Eye (tissue), 1 donor: ENCODE measurements at places on chromosomes 6 and 20.

DNA sequence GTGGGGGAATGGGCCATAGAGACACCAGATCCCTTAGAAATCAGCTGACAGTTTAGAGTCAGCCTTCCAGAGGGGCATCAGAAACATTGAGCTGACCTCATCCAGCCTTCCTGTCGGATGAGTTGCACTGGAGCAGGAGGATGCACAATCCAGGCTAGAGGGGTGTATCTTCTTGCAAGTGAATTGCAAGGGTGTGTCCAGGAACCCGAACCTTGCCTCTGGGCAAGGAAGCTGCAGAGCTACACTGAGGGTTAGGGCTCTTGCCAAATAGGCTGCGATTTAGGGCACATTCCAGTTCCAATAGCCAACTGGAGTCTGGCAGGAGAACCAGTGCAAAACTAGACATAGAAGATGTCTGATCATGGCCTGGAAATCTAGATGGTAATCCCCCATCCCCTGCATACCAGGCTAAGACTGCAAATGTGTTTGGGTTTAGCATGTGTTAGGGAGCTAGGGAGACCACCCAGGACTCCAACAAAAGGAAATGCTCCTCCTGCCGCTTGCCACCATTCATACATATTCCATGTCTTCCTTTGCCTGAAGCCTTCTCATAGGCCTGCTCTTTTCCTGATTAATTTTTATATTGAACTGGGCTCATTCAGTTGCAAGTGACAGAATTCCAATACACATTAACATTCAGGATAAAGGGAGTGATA is 6.3 kb upstream of the UTRN start:
- DNase-seq = no peak

DNA sequence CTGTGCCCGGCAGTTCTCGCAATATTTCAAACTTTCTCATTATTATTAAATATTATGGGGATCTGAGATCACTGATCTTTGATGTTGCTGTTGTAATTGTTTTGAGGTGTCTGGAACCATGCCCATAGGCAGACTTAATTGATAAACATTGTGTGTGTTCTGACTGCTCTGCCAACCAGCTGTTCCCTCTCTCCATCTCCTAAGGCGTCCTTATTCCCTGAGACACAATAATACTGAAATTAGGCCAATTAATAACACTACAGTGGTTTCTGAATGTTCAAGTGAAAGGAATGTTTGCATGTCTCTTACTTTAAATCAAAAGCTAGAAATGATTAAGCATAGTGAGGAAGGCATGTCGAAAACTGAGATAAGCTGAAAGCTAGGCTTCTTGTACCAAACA is 7.6 kb downstream of the MAPK14 start:
- DNase-seq = peak; percentile 67

DNA sequence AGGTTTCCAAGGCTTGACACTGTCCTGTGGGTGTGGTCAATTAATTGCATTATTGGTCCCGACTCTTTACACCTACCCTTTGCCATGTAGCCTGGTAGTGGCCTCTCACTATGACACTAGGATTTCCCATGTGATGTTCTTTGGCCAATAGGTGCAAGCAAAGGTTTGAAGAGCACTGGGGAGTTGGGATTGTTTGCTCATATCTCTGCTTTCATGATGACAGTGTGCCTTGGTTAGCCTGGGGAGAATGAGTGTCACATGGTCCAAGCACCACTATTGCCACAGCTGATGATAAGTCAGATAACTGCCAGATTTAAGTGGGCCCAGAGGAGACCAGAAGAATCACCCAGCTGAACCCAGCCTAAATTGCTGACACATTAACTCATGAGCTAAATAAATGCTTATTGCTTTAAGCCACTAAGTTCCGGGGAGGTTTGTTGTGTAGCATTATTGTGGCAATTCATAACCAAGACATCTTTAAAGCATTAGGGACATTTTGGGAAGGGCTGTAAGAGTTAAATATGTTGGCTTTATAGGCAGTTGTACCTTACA is 17.2 kb upstream of the SCP2D1 start:
- no peak for DNase-seq

DNA sequence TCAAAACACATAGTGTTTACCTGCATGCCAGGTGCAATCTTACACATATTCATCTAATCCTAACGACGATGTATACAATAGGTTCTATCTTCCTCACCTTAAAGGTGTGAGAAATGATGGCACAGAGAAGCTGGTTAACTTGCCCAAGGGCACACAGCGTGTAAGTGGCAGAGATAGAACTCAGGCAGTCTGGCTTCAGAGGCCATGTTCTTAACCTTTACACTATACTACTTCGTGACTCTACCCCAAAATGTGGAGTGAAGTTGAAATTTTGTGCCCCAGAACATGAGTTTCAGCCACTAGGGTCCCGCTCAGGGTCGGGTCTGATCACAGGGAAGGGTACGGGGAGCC is 584 bp downstream of the VPS52 start:
- DNase-seq = no peak

DNA sequence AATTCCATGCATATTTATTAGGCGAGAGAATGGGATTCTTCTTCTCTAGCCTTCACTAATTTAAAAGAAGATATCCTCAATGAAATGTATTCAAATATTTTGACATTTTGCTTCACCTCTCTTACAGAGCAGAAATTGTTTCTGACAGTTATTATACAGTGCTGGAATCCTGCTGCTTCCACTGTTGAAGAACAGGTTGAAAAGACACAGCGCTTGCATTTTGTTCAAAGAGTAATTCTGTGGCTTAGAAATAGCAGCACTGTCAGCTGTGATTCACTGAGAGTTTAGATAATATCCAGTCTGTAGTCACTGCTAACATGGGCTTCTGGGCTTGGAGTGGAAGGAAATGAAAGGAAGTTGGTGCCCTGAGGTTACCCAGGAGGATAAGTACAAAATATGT is 117.1 kb upstream of the FBXL4 start:
- no peak for DNase-seq

GRCh38 chr6:21666201-21666691 is 72.7 kb downstream of the SOX4 start:
- DNase-seq = peak; percentile 81

DNA sequence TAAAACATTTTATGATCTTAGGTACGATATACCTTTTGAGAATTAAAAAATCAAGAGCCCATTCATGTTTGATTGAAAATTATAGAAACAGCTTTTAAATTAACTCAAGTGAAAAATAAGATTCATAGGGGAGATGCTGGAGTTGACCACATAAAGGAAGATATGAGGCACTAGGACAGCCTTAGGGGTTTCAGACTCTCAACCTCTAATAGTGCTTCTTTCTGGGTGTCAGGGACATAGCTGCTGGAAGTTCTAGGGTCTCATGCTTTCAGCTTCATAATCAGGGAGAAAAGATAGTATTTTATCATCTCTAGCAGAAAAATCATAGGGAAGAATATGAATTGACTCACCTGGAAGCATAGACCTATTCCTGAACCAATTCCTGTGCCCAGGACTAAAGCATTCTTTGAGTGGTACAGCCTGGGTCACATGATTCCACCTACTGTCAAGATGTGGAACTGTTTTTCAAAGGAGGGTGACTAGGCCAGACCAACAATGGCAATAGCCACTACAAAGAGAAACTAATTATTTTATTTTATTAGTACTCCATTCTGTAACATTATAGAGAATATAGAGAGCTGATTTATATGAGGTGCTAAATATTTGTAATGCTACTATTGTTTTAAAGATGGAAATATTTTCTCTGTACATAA is 27.8 kb upstream of the CENPW start:
- DNase-seq = no peak

DNA sequence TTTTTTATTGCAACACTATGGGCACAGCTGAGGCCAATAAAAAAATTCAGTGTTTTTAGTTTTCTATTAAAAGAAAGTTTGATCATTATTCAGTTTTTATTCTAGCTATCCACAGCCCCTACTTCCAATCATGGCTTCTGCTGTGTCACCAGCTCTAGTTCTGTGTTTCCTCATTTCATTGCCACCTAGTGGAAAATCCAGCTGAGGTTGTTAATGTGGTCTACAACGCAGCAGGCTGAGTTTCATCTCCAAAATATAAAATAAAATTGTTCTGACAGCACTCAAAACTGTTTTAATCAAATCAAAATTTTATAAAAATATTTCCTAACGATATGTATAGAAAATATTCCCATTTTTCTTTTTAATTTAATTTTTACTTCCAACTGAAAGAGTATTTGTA is 13.6 kb downstream of the COL9A1 start:
- peak; percentile 43 for DNase-seq

DNA sequence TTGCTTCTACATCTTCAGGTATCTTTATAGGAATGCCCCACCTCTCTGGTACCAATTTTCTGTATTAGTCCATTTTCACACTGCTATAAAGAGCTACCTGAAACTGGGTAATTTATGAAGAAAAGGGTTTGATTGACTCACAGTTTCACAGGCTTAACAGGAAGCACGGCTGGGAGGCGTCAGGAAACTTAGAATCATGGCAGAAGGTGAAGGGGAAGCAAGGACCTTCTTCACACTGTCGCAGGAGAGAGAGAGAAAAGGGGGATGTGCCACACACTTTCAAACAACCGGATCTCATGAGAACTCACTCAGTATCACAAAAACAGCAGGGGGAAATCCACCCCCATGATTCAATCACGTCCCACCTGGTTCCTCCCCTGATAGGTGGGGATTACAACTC is 24.4 kb upstream of the LY86 start:
- no peak for DNase-seq

GRCh38 chr6:158686311-158686710 is 36.5 kb downstream of the SYTL3 start:
- no peak for DNase-seq

DNA sequence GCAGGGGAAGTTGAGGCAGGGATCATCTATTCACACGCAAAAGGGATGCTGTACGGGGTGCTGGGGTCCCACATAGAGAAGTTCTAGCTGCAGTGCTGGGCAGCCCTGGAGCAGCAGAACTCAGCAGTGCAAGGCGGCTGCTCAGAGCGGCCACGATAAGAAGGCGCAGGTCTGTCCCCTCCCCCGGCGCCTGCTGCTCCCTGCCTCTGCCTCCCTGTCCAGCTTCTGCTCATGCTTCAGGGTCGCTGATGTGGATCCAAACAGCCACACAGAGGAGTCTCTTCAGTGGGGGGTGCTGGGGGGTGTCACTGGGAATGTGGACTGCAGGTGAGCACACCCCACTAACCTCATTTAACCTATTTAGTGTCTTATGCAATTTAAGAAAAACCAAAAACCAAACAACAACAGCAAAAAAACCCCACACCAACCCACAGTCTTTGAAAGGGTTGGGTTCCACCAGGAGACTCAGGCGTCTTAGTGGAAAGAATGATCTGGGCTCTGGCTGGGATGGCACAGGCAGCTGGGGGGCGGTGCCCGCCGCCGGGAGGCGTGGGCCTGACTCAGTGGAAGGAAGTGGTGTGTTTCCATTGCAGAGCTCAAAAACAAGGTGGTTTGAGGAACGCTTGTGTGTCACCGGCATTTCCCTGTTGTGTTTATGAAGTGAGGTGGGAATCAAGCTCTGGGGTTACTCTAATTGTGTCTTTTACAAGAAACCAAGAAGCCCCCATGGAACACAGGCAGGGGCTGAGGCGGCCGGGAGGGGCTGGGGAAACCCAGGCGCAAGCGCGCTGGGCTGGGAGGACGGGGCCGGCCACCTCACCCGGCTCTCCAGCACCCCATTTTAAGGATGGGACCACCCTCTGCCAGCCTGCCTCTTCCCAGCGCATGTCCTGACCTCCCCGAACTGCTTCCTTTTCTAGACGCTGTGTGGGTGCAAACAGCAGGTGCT is 55.1 kb downstream of the IRF4 start:
- DNase-seq = no peak

GRCh38 chr20:63320041-63320511 is 27.1 kb downstream of the COL20A1 start:
- DNase-seq = no peak

GRCh38 chr6:41642090-41642959 is 4.1 kb downstream of the MDFI start:
- DNase-seq = no peak

DNA sequence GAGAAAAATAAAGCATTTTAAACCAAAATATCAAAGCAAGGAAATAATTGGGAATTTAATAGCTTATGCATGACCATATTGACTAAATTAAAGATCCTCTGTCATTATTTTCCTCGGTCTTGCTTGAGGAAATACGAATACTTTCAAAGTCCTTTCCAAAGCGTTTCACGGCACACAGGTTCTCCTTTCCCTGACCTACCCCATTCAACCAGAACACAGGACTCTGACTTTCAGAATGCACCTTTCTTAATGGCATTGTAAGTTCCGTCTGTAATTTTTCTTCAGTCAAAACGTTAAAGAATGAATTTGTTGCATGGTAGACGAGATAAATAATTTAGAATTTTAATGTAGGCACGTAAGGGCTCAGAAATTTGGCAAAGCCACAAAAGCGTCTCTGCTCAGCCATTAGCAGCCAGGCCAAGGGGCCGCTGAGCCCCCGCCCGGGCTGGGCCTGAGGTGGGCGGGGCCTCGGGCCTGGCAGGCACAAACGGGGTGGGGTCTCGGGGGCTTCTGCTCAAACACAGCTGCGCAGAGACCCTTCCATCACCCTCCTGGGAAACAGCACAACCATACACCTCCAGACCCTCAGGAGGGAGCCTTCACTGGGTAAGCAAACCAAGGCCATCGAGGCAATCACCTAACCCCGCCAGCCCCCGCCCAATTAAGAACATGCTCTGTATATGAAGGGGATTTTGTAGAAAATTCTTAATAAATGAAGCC is 3.4 kb downstream of the NEDD9 start:
- peak; percentile 64 for DNase-seq

GRCh38 chr6:73460056-73460455 is 1.5 kb upstream of the MTO1 start:
- peak; percentile 69 for DNase-seq

DNA sequence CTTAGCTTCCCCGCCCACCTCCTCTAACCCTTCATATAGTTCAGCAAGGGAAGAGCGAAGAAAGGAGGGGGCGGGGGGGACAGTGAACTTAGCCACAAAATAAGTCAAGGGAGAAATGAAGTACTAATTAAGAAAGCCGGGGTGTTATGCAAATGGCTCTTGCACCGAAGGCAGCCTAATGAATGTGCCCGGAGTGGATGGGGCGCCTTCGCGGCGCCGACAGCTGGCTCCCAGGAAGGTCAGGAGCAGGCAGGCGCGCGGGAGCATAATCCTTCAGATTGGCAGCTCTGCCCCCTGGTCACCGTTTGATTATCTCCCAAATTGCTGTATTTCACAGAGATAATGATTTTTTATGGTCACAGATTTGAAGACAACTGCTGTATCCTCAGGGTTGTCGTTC is 395.1 kb downstream of the TFAP2B start:
- peak; percentile 60 for DNase-seq
